Left cardiac atrium (tissue), 4 donors: ENCODE measurements at places on chromosomes 11 and 22. TPM values are rescaled to one million over a fixed set of nuclear protein-coding genes. Genes with fewer than 3 reads are reported as not detected.

GRCh38 chr11:71310184-71310583, 57.8 kb upstream of the SHANK2 start:
- no peak for DNase-seq

DNA sequence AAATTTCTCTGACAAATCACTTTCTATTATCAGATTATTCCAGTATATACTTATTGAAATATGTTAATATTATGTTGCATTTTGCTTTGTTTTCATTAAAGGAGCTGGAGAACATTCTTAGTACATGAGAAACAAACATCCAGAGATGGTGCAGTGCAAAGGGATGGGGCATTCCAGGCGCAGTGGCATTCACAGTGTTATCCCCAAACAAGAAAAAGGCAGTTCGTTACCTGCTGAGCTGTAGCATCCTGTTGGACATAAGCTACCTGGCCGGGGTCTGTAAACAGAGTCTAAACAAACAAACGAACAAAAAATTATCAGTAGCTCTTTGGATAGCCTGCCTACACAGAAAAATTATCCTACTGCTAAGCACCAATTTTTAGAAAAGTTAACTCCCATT, 47.4 kb downstream of the PRDM10 start:
- no peak for DNase-seq

DNA sequence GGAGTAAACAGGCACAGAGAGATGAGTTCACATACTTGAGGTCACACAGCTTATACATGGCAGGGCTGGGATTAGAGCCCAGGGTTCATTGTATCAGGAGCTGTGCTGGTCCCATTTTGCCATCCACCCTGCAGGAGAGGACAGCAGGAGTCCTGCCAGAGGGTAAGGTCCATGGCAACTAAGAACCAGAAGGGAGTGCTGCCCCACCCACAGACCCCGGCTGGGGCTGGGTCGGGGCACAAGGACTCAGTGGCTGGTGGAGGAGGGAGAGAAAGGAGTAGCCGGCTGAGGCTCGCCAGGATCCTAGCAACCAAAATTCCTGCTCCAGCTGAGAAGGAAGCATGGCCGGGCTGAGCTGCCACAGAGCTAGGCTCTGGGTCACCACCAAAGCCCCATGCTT, 25.9 kb upstream of the TP53I11 start:
- DNase-seq = no peak

- no peak for DNase-seq
These were observed 6.0 kb upstream of the YWHAH start for GRCh38 chr22:31938296-31938695.

GRCh38 chr11:71210861-71211260, 41.5 kb downstream of the SHANK2 start:
- DNase-seq = no peak

DNA sequence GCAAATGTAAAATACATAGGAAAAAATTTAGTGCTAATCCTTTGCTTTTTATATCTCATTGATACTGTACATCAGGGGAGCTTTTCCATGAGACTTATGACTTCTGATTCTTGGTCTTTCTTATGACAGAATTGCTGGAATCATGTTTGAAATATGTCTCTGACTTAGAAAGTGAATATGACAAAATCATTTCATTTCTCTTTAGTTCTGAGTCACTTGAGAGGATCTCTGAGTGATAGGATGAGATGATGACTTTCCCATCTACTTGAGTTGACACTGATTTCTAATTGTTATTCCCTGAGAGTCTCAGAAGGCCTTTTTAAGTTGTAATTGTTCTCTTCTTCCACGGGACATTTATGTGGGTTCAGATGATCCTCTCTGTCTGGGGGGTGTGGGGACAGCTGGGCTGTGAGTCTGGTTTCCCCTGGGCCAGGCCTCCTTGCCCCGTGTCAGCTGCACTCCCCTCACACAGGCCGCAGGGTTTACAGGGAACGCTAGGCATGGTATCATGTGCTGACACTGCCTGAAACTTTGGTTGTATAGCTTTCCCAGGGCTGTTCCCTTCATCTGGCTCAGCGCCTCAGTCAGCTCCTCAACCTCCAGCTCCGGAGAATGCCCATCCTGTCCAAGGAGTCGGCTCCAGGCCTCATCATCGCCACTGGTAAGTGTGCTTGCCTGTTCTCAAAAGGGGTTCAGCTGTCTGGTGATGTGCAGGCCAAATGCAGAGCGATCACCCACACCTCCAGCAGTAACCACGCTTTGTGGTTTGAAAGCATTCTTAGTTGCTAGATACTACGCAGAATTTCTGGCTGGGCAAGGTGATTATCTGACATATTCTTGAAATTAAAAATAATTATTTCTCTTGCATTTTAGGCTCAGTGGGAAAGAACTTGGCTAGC, 69.5 kb upstream of the SORL1-AS1 start:
- DNase-seq = no peak

DNA sequence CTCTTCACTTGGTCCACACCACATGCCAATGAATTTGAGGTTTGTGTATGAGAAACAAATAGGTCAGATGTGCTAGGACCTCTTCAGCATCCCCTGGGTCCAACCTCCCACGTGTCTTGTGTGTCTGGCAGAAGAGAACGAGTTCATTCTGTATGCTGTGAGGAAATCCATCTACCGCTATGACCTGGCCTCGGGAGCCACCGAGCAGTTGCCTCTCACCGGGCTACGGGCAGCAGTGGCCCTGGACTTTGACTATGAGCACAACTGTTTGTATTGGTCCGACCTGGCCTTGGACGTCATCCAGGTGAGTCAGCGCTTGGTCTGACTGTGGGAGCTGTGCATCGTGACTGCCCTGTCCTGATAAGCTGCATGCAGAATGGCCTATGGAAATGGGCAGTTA, 101.0 kb upstream of the SORL1-AS1 start:
- no peak for DNase-seq

GRCh38 chr22:30327864-30328345, 1.2 kb upstream of the TBC1D10A start:
- DNase-seq = no peak

The ANO5 gene
- 37.5 TPM for total RNA-seq

The OVOL1 gene
- total RNA-seq = not detected

The PEX26 gene
- total RNA-seq = 21.6 TPM
